ENCODE measurements at places on chromosomes 16 and 17. TPM values are rescaled to one million over a fixed set of nuclear protein-coding genes. Genes with fewer than 3 reads are reported as not detected.
A peak's percentile ranks its signal among the peaks of the same experiment; 100 is the strongest.

The ACSM2B gene
- not detected for total RNA-seq

GRCh38 chr17:75036643-75037268, 10.0 kb downstream of the ATP5PD start:
- peaks cover 36% of the 10 kb centered on the region for H3K4me1 ChIP-seq
- peaks cover 36% of the 10 kb centered on the region for H3K36me3 ChIP-seq
- DNase-seq: peak; percentile 53
- H3K27ac ChIP-seq: peak overlapping the region; percentile 98

GRCh38 chr16:85947230-85948137, 48.5 kb downstream of the IRF8 start:
- no peaks in the 10 kb centered on the region for H3K36me3 ChIP-seq
- H3K27me3 ChIP-seq: peaks cover 4% of the 10 kb centered on the region
- no peak overlapping the region for H3K4me3 ChIP-seq
- DNase-seq: no peak
- no peaks in the 10 kb centered on the region for H3K4me1 ChIP-seq

DNA sequence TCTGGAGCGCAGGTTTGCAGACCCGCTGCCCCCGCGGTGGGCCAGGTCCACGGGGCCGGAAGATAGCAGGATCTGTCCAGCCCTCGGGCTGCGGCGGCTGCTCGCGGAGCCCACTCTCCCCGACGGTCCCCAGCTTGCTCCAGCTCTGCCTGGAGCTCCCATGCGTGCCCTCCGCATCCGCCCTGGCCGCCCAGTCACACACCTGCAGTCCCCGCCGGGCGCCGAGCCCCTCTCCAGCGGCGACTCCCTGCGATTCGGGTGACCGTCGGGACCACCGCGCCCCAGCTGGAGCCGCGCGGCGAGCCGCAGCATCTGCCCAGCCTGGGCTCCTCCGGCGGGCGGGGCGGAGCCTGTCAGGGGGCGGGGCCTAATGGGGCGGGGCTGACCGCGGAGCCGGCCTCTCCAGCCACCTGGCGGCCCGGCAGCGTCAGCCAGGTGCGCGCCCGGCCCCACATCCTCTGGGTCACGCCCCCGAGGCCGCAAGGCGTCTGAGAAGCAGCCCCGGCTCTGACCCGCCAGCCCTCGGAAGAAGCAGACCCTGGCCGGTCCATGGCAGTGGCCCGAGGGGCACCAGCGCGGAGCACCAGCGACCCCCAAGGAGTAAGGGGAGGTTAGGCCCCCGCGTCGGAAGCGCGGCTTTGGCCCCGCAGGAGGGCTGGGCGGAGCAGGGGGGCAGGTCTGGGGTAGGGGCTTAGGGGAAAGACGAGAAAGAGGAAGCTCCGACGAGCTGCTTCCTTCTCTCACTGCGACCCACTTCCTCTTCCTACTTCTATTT, at the start of gene PIK3R5:
PIK3R5 (minus strand) TSS at position 314 of the 775 bp plus-strand sequence. CDS start 54,213 bp downstream, outside the sequence.
- H3K27me3 ChIP-seq: peaks cover 53% of the 10 kb centered on the region
- H3K4me1 ChIP-seq: peaks cover 9% of the 10 kb centered on the region
- no peak within 1 kb of the TSS for H3K27ac ChIP-seq
- peak; percentile 92 for DNase-seq
